T-cell (primary cell): ENCODE measurements at places on chromosomes 4 and X.

- DNase-seq = no peak
Measured at GRCh38 chrX:69291116-69291515, 125.9 kb upstream of the PJA1 start.

GRCh38 chr4:83170952-83171399 lies 56.4 kb upstream of the PLAC8 start:
- DNase-seq = no peak

GRCh38 chr4:44150091-44150576 lies 298.5 kb downstream of the KCTD8 start:
- no peak for DNase-seq

GRCh38 chr4:168655182-168655581 lies 158.3 kb downstream of the PALLD start:
- DNase-seq = no peak

- DNase-seq = no peak
Measured at GRCh38 chr4:179867300-179867878, 2375.8 kb upstream of the TENM3 start.

GRCh38 chr4:21413807-21414370 lies 534.7 kb downstream of the KCNIP4 start:
- no peak for DNase-seq

GRCh38 chr4:52939739-52940138 lies 77.6 kb downstream of the RASL11B start:
- no peak for DNase-seq

- DNase-seq = no peak
Measured at GRCh38 chr4:183621875-183622274, 37.1 kb downstream of the RWDD4 start.

- DNase-seq = no peak
Measured at GRCh38 chr4:26206999-26207398, 113.8 kb upstream of the RBPJ start.

- DNase-seq = no peak
Measured at GRCh38 chr4:1939664-1940509, 68.7 kb downstream of the NSD2 start.

GRCh38 chr4:6641164-6641970 lies 882 bp downstream of the MRFAP1 start:
- DNase-seq = peak; percentile 42

DNA sequence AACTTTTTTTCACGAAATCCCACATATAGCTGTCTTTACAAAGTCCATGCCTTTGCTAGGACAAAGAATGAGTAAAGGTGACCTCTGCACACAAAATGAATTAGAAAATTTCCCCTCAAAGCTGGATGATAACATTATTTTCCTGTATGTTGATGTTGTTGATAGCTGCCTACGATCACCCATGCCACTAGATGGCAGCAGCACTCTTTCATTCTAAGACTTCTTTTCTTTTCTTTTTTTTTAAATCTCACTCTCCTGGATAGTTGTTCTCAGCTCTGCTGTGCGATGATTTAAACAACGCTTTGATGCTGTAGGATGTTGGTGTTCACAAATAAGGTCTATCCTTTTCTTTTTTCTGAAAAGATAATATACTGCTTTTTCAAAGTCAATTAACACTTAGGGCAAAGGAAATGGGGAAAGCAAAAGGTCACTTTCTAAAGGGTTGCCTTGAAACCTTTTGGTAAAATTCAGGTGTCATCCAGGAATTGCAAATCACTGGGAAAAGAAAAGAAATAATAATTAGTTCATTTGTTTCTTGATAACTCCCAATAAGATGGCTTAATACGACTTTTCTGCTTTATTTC lies 266.8 kb downstream of the C4orf33 start:
- no peak for DNase-seq

DNA sequence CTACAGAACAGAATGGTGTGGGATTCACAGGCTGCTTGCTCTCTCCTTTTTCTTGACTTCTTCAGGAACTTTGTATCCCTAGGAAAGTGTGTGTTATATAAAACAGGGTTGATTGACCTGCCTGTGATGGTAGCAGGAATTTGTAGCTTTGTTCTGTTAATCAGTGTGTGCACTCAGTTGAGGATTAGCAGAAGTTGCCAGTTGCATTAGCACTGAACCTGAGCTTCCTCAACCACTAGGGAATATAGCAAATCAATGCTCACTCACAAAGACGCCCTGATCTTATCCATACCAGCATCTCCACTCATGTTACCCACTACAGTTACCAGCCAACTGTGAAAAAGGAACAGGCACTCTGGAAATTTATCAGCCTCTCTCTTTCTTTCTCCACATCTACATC lies 319.1 kb upstream of the EMCN start:
- DNase-seq = no peak

GRCh38 chr4:166202991-166203390 lies 330.0 kb downstream of the TLL1 start:
- DNase-seq = no peak

DNA sequence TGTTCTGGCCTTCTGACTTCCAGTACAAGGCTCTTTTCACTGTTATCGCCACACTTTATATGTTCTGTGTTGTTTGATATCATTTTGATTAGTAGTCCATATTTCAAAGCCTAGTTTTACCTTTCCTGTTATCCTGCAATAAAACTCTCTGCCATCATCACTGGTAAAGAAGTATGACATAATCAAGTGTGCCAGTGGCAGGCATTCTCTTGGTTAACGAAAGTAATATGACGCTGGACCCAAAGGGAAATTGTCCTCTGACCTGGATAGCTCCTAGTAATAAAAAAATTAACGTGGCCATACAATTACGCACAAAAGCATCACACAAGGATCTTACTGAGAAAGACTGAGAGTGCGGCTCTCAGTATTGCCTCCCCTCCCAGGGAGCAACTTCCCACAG lies 33.8 kb downstream of the DGKK start:
- no peak for DNase-seq

DNA sequence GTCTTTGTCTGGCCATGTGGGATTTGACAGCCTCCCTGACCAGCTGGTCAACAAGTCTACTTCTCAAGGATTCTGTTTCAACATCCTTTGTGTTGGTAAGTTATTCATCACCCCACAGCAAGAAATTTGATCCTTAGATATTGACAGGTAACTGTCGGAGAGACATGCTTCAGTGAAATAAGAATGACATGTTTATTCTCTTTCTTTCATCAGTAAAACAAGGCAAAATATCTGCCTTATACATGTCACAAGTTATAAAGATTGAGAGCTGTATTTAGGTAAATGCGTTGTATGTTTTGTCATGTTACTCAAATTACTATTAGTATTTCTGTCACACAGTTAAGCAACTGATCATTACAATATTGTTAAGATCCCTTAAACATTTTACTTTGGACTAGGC lies 46.9 kb downstream of the SEPTIN11 start:
- no peak for DNase-seq
